ENCODE measurements at places on chromosomes 4 and X.

DNA sequence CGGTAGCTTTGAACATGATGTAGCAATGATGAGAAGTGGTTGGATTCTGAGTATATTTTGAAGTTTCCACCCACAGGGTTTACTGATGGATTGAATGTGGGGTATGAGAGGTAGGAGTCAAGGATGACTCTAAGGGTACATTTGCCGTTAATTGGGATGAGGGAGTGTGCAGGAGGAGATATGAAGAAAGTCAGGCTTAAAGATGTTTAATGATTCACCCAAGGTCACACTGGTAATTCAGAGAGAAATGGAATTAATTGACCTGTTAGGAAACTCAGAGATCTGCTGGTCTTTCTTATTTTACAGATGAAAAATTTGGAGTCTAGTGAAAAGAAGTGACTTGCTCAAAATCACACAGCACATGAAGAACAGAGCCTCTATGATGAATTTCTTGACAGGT lies 390.7 kb downstream of the GBA3 start:
- DNase-seq = no peak

- DNase-seq = no peak
These were observed 652 bp downstream of the SRPX start for GRCh38 chrX:38220024-38220414.

GRCh38 chr4:61995717-61996340 lies 795.7 kb downstream of the ADGRL3 start:
- DNase-seq = no peak

DNA sequence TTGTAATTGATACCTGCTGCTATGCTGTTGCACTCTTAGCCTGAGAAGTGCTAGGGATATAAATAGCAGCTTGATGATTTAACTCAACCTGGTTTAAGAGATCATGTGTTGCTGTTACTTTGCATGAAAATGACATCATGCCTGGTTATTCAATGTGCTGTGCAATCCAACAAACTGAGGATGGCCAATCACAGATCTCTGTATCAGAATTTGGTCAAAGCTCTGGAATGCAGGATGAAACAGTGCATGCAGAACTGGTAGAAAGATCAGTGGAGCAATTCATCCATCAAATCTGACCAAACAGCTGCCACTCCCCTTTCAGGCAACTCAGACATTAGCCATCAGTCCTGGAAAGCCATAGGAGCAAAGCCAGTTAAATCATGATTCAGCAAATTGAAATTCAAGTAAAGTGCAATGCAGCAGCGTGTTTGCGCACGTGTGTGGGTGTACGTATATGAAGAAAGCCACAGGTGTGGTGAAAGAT lies 160.3 kb upstream of the RASGEF1B start:
- no peak for DNase-seq

GRCh38 chrX:51257490-51257889 lies 75.1 kb upstream of the NUDT10 start:
- DNase-seq = no peak

DNA sequence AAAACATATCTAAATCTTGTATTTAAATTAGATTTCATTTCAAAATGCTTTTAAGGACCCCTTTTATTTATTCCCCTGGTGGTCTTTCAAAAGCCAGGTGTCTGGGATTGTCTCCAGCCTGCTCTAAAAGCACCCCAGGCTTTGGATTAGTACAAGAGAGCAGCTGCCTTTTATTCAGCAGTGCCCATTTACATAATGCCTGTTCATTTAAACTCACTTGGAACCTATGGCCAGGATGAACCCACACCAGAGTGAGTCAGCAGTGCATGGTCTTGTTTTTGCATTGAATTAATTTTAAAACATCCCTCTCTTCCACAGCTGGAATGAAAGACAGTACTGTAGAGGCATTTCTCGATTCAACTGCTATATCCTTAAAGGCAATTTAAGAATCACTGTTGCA lies 64.1 kb upstream of the TENM3 start:
- DNase-seq = no peak

DNA sequence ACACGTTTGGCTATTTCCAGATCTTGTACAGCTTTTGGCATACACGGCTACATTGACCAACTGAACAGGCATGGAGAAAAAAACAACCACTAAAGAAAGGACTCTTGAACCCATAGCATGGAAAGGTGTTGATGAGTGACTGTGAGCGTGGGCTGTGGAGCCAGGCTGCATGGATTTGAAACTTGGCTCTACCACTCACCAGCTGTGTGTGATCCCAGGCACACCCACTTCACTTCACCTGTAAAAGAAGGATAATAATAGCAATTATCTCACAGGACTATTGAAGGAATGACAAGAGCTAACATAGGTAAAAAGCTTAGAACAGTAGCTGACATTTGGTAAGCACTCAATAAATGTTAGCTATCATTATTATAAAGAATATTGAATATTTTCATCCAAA lies 301.7 kb upstream of the CPEB2 start:
- DNase-seq = no peak

GRCh38 chr4:165294907-165295306 lies 32.6 kb upstream of the MSMO1 start:
- no peak for DNase-seq

- DNase-seq = peak; percentile 100
These were observed 15.5 kb downstream of the P2RY8 start for GRCh38 chrX:1521459-1521956.

DNA sequence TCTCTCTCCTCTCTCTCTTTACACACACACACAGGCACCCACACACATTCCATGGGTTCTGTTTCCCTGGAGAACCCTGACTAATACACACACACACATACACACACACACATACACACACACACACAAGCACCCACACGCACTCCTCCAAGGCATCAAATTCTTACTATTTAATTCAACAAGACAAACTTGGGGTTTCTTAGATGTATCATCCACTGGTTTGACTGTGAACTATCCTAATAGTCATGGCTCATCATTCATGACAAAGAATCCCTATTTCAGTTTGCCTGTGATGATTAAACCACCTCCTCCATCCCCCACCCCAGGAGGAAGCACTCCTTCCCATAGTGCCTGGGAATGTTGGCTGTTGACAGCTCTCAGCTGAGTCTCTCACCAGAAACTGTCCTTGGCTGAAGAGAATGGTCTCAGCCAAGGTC lies 98.2 kb downstream of the USP46 start:
- no peak for DNase-seq

DNA sequence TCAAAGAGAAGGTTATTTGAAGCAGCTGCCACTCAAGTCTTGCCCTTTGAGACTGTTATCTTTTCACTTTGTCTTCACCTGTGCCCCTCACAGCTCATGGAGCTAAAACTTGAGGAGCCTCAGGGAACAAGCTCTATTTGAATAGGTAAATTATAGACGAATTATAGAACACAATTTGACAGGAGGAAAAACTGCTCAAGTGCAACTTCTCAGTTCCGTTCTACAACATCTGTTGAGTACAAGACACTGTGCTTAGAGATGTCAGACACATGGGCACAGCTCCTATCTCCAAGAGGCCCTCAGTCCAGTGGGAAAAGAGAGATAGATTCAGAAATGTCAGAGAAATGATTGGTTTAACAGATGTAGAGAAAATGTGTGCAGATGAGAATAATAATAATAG lies 5.1 kb downstream of the PPP1R2C start:
- peak; percentile 4 for DNase-seq

- no peak for DNase-seq
These were observed 296.3 kb upstream of the ATOH1 start for GRCh38 chr4:93532234-93532633.

DNA sequence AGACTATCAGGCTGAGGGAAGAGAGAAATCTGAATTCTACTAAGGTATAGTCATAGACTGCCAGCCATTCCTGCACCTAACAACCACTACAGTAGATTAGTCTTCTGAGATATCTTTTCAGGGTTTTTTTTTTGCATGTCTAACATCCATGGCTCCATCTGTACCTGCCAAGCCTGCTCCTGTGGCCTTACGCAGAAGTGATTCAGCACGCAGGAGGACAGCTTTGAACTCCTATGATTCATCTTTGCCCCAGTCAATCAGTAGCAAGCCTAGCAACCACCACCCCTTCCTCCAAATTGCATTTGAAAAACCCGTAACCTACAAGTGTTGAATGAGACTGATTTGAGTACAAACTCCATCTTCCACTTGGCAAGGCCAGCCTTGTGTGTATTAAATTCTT lies 520.7 kb upstream of the HS3ST1 start:
- no peak for DNase-seq

DNA sequence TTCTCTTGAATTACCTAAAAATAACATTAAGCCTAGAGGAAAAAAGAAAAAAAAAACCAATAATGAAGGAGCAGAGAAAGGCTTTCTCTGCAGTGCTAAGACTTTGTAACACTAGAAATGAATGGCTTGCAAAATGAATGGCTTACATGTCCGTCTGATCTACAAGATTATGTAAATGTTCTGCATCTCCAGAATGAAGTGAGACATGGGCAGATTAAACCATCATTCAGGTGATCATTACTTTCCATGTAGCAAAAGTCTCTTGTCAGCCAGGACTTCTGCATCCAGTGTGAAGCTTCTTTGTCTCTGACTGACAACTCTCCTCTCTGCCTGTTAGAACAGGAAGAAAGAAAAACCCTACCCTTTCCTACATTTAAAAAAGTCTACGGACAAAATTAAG lies 304.3 kb downstream of the LDB2 start:
- DNase-seq = no peak

- DNase-seq = no peak
These were observed 41.9 kb downstream of the CNOT6L start for GRCh38 chr4:77777135-77777807.

DNA sequence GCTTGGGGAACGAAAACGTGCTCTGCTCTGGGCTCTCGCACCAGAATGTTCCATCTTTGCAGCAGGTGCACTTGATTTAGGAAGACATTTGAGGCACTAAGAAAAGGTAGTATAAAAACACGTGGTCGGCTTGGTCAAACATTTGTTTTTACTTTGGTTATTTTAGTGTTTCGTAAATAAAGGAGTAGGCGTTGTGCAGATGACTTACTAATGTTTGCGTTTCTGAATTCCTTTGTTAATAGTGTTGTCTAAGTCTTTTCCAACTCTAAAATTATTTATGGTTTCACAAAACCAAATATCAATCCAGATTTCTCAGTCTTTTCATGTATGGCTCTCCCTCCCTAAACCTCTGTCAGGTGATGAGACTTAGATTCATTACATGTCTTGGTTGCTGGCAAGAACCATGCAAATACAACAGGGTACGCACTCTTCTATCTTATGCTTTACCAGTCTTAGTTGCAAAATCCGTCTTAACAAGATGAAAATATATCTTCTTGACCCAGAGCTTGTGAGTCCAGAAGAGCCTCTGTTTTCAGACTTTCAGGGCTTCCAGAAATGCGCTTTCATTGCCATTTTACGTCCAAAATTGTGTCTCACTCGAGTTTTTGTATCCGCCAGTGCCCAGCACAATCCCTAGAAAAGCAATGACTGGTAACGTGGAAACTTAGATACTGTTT lies 686 bp downstream of the MTHFD2L start:
- DNase-seq = no peak

- no peak for DNase-seq
These were observed 1216.1 kb downstream of the FSTL5 start for GRCh38 chr4:160947653-160948052.

All from GM12864 (cell line).